NCI-H748 treated with DMSO at 0.1 percent for 48 hours (cell line): ENCODE measurements at places on chromosomes 3 and 15.

DNA sequence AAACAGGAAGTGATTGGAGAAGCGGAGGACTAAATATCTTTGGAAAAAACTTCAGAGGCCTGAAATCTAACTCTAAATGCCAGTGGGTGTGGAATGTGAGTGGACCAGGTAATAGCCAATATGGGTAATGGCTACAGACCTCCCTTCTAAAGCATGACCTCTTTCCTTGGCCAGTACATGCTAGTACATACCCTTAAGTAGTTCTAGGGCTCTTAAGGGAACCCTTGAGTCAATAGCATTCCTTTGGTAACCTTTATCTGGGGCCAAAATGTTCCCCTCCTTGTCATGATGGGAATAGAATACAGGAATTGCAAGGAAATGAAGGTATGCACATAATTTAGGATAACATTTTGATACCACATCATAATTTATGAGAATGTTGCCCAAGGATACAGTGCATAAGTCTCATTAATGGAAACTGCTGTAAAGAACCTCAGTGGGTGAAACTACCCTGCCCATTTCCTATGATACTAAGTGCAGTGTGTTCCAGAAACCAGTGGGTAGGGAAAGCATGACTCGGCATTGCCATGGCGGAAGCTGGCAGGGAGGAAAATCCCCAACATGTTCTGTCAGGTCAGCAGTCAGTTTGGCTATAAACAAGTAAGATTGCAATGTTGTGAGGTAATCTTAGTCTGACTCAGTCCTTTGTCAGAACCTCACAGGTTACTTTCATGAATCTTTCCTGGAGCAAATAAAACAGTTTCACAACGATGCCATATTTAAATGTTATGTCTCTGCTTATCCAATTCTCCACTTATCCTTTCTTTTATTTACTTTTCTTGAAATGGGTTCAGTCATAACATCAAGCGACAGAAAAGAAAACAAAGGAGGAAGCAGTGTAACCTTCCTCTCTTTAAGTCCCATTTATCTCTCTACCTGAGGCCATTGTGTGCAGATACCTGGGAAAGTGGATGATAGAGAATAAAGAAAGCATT is 23.5 kb upstream of the RAP2B start:
- DNase-seq, result no peak

GRCh38 chr3:187629711-187630110 is 40.5 kb downstream of the SST start:
- no peak for DNase-seq

GRCh38 chr3:20511863-20512505 is 326.0 kb upstream of the SGO1 start:
- peak; percentile 60 for DNase-seq

DNA sequence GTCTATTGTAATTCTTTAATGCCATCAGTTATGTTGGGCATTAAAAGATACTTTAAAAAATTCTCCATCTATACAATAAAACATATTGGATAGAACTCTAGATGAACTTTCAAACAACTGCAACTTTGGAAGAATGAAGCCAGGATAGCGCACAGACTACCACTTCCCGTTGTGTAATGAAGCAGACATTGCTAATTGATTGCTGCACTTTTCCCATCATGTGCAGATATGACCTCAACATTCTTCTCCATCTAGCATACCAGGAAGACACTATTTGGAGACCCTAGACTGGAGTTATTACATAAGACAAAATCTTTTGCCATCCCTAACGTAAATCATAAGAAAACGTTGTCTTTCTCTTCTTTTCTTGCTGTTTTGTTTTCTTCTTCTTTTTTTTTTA is 75.0 kb downstream of the EDEM1 start:
- no peak for DNase-seq

- DNase-seq, result no peak
Measured at GRCh38 chr15:99172989-99173388, 68.1 kb downstream of the SYNM start.

- DNase-seq, result no peak
Measured at GRCh38 chr3:186472456-186473008, 71.6 kb downstream of the CRYGS start.

DNA sequence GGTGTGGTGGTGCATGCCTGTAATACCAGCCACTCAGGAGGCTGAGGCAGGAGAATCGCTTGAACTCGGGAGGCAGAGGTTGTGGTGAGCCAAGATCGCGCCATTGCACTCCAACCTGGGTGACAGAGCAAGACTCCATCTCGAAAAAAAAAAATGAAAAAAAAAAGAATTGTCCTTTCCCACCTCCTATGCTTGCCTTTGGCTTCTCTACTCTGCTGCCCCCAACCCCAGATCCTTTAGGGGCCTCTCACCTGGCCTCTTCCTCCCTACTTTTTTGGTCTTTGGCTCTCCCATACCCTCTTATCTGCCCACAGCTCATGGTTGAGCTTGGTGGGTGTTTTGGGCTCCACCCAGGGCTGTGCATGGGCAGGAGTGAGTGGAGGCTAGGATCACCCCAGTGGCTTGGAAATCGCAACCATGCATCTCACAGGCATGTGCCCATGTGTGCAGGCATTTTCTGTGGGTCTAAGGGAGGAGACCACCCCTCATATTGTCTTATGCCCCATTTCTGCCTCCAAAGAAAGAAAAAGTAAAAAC is 2.1 kb upstream of the SHISA5 start:
- no peak for DNase-seq

- DNase-seq, result no peak
Measured at GRCh38 chr3:104832530-104832929, 534.2 kb upstream of the ALCAM start.
